Skeletal muscle cell (primary cell): ENCODE measurements at places on chromosomes 13 and 19.

- DNase-seq: peak; percentile 88
Measured at GRCh38 chr19:58554494-58555368, at the start of gene CHMP2A. TSS of gene CHMP2A (minus strand) at chr19:58555105. CDS start at chr19:58554212, 893 bp downstream.

GRCh38 chr13:50594276-50595051, 249.0 kb downstream of the DLEU7 start:
- DNase-seq: no peak

DNA sequence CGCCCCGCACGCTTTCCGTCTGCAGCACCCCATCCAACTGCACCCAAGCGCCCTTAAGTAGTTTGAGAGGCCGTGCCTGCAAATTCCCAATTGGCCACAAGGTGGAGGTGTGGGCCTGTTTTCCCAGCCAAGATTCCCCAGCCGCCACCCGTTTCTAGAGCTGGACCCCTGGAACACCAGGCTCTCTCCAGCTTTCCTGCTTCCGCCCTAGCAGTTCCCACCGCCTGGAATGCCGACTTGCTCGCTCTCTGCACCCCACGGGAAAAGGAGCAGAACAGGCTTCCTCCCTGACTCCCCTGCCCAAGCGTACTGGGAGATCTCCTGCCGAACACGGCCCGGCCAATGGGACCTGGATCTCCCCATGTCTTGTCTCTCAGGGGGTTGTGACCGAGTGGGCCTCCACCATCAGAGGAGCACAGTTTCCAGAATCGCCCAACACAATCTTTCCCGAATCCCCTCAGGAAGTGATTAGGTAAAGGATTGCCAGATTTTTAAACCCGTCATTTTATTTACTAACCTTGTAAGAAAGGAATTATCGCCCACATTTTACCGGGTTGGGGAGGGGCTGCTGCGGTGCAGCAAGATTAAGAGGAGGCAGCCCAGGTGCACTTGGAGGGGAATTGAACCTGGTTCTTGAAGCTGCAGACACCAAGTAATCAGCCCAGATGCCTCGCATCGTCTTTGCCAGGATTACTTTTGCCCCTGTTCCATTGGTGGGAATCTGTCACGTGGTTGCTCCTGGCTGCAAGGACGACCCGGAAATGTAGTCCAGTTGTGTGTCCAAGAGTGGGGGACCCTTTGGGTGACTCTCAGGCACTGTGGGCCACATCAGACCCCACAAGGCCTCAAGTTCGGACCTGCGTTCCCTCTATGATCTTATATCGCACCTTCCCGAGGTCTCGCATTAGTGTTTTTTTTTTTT, 3.5 kb upstream of the NAPSA start:
- no peak for DNase-seq

- DNase-seq: no peak
Measured at GRCh38 chr19:10809651-10810285, 26.2 kb downstream of the TMED1 start.

DNA sequence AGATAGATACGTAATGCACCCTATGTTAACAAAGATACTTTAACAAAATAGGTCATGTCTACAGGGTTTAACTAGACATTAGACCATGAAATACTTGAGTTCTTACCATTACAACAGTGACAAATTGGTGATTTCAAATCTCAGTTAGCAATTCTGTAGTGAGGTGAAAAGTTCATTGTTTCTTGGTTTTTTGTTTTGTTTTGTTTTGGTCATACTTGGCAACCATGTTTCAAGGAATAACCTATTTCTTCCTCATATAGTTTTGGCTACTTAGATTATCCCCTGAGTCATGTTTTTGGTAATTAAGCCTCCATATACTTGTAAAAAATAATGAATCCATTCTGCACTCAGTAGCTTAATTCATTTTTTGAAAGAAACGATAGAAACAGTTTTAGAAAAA, 1200.4 kb downstream of the DIAPH3 start:
- DNase-seq: no peak

- DNase-seq: no peak
Measured at GRCh38 chr19:3383121-3383722, 16.8 kb downstream of the NFIC start.

- no peak for DNase-seq
Measured at GRCh38 chr19:39277598-39277997, 9.4 kb downstream of the IFNL2 start.

DNA sequence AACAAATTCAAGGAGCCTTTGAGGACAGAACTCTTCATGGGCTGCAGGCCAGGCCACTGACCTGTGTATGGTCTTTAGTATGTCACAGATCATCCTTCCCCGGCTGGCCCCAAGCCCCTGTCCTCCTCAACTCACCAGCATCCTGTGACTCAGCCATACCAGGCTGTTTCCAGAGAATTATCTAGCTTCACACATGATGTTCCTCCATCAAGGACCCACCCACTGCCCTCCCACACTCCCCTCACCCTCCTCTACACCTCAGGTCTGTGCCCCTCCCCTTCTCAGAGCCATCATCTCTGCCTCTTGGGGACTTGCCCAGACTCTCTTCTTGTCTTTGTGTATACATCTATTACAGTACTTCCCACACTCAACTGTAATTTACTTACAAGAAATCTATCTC, 14.7 kb downstream of the DCT start:
- peak; percentile 31 for DNase-seq

DNA sequence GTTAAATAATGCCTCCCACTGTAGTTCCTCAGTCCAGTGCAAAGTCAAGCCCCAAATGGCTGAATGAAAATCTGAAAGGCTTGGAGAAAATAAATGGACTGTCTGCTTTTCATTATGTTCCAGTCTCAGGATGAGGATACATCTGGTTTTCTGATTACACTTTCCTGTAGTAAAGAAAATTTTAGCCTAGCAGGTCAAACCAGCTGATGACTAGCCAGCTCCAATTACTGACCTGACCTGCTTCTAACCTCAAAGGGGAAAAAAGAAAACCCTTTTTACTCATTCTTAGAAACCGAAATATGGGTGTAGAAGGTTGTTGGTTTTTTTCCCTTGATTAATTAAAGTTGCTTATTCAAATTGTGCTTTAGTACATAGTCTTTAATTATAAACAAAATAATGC, 418.4 kb downstream of the EFNB2 start:
- DNase-seq: no peak
